ENCODE measurements at places on chromosomes 7 and 10.

GRCh38 chr10:6178581-6178980 is 24.2 kb upstream of the PFKFB3 start:
- no peak for DNase-seq

DNA sequence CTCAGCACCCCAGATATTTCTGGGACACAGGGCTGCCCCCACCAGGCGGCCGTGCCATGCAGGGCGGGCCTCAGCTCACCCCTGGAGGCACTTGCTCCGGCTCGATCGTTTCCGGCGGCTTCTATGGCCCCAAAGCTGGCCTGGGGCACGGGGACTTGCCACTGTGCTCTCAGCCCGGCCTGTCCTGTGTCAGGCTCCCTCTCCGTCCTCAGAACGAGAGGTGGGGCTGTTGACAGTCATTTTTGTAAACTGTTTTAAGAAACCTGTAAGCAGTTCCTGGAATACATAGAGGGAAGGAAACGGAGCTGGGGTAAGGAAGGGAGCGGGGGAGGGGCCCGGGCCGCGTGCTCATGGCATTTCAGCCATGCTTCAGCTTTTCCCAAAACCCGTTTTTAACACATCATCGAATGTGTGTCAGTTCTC is 30.7 kb upstream of the PRKAR1B start:
- no peak for DNase-seq

GRCh38 chr7:20222219-20222828 is 5.1 kb upstream of the MACC1 start:
- no peak for DNase-seq

DNA sequence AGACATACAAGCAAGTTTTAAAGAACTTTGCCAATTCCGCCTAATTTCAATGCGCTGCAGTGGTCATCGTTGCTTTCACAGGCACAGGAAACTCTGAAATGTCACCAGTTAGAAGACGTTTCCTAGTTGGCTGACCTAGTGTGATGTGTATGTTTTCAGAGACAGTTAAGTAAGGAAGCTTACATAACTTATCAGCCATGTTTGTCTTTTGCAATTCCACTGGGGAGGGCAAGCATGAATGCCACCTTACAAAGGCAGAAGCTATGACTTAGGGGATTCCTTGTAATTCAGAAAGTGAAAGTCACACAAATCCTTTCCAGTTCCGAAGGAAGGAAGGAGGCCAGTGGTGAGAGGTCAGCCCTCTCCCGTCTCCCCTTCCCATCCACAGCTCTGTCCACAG is 15.0 kb upstream of the NPS start:
- DNase-seq: no peak

DNA sequence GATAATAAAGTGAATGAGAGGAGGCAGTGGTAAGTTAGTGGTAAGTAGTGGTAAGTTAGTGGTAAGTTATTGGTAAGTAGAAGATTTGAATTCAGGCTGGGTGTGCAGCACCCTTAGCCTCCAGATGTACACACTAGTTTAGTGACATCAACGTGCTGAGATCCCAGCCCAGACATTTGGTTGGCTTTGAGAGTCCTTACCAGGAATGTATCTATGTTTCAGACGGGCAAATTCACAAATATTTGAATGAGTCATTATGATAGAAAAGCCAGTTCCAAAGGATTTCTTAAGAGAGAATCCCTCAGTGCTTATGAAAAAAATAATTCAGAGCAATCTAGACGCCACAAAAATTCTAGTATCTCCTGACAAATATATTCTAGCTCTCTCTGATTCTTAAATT is 70.0 kb downstream of the ARL4A start:
- no peak for DNase-seq

- no peak for DNase-seq
Observed at GRCh38 chr10:66538371-66538770, 387.5 kb upstream of the LRRTM3 start.

GRCh38 chr10:108385963-108386362 is 1221.5 kb upstream of the SORCS1 start:
- DNase-seq: no peak

Measured in stimulated activated CD4-positive, alpha-beta T cell treated with anti-CD3 and anti-CD28 coated beads, Interleukin-12 subunit alpha, Interleukin-12 subunit beta, amount 100 ng/mL, for 4 hours (primary cell).